ENCODE measurements at places on chromosomes 13 and 19.

GRCh38 chr13:77779552-77780272 lies 82.2 kb downstream of the SLAIN1 start:
- H3K27me3 ChIP-seq, result peaks cover 2% of the 10 kb centered on the region
- no peaks in the 10 kb centered on the region for H3K36me3 ChIP-seq
- H3K4me1 ChIP-seq, result peaks cover 2% of the 10 kb centered on the region
- no peak overlapping the region for H3K27ac ChIP-seq

DNA sequence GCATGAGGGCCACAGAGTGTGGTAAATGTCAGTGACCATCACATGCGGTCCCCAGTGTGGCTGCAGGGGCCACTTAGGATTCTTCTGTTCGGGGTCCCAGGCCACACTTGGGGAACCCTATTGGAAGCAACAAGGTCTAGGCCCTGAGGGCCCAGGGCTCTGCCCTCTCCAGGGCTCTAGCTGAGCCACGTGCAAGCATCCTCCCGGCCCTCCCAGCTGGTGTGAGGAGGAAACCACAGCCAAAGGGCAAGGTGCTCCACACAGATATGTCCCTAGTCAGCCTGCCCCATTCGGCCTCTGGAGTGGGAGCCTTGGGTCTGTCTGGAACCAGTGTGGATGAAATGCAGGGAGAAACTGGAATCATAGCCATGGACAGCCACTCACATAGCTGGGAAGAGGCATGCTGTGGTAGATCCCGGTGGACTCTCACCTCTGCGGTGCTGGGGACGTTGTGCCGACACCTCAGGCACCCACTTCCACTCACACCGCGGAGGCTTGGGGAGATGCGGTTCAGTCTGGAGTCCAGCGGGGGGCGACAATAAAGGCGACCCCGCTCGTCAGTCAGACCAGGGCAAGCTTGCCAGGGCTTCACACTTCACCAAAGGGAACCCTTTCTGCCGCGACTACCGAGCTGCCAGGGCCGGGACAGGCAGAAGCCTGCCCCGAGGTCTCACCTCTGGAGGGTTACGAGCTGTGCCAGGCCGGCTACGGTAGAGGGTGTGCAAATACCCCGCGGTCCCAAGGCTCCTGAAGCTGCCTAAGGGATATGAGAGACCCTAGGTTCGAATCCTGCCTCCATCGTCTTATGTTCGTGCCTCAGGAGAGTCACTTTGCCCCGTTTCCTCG lies 4.3 kb upstream of the ZNF497 start:
- H3K27me3 ChIP-seq, result peaks cover 4% of the 10 kb centered on the region
- H3K4me3 ChIP-seq, result no peak overlapping the region
- DNase-seq, result no peak
- no peak overlapping the region for H3K27ac ChIP-seq

DNA sequence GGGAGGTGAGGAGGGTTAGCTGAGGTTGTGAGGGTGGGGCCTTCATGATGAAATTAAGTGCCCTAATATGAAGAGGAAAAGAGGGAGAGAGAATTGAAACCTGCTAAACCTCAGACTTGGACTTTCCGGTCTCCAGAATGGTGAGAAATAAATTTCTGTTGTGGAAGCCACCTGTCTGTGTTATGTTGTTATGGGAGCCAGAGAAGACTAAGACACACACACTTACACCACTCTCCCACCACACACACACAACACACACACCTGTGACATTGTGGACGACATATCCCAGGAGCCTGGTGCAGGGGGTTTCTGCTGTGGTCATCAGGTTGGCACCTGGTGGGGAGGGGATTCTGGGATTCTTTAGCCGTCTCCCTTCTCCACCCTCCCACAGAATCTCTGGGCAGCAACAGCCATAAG lies 14.0 kb downstream of the KLK4 start:
- H3K4me3 ChIP-seq, result no peak overlapping the region
- no peak overlapping the region for H3K27ac ChIP-seq
- H3K36me3 ChIP-seq, result no peaks in the 10 kb centered on the region
- DNase-seq, result no peak
- H3K27me3 ChIP-seq, result peaks cover 12% of the 10 kb centered on the region

GRCh38 chr13:41224113-41225110 lies 30.0 kb upstream of the KBTBD7 start:
- DNase-seq, result no peak
- H3K27me3 ChIP-seq, result no peaks in the 10 kb centered on the region
- no peak overlapping the region for H3K27ac ChIP-seq
- no peak overlapping the region for H3K4me3 ChIP-seq

DNA sequence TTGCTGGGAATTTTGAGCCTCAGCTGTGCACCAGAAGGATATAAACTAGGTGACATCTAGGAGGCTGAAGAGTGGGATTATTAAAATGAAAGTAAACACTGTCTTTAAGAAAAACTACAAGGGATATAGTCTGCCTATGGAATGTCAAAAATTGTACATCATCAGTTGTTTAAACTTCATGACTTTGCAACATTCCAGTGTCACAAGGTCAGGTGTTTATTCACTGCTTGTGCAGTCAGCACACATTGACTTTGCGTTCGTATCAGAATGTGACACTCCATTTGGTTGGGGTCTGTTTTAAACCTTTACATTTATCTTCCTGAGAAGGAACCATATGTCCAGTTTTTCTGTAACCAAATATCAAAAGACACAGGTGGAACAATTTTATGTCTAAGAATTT lies 85.6 kb downstream of the KL start:
- no peak overlapping the region for H3K27ac ChIP-seq
- H3K27me3 ChIP-seq, result no peaks in the 10 kb centered on the region
- H3K4me1 ChIP-seq, result no peaks in the 10 kb centered on the region
- no peak for DNase-seq
- peaks cover 6% of the 10 kb centered on the region for H3K36me3 ChIP-seq
- H3K4me3 ChIP-seq, result no peak overlapping the region

- H3K27ac ChIP-seq, result no peak overlapping the region
- no peaks in the 10 kb centered on the region for H3K36me3 ChIP-seq
These were observed 25.7 kb downstream of the CAB39L start for GRCh38 chr13:49418206-49418605.

DNA sequence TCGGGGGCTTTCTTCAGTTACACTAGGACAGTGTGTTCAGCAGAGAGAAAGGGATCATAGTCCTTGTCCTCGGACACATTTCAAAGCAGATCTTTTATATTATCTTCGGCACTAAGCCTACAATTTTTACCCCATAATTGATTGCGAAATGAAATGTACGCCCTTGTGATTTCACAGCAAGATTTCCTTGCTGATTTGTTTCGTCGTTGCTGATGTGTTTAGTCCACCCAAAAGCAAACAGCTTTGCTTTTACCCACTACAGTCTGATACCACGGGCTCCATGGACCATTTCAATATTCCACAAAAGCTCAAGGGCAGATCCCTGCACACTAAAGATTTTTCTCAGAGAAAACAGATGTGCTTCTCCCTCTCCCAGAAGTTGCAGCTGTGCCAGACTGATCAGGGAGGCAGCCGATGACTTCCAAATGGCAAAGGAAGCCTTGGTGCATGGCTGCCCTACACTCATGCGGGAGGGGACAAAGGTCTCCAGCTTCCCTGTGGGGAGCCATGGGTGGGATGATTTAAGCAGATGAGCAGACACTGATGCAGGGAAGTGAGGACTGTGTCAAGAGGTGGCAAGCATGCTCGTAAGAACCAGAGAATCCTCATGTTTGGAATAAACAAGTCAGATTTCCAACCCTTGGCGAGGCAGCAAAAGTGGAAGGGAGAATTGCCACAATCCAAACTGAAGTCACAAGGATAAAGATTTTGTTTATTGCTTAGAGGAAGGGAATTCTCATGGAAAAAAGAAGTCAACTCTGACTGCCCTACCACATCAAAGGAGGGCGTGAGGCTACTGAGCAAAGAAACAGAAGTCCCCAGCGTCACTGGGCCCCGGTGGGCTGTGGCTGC lies 81.1 kb downstream of the STK24 start:
- peak overlapping the region; percentile 72 for H3K27ac ChIP-seq
- peak overlapping the region; percentile 63 for H3K4me3 ChIP-seq
- H3K36me3 ChIP-seq, result no peaks in the 10 kb centered on the region
- no peak for DNase-seq
- H3K4me1 ChIP-seq, result peaks cover 61% of the 10 kb centered on the region

- DNase-seq, result no peak
- no peaks in the 10 kb centered on the region for H3K27me3 ChIP-seq
- H3K36me3 ChIP-seq, result no peaks in the 10 kb centered on the region
- H3K4me3 ChIP-seq, result no peak overlapping the region
- no peak overlapping the region for H3K27ac ChIP-seq
These were observed 1060.4 kb downstream of the EFNB2 start for GRCh38 chr13:105474983-105475610.

DNA sequence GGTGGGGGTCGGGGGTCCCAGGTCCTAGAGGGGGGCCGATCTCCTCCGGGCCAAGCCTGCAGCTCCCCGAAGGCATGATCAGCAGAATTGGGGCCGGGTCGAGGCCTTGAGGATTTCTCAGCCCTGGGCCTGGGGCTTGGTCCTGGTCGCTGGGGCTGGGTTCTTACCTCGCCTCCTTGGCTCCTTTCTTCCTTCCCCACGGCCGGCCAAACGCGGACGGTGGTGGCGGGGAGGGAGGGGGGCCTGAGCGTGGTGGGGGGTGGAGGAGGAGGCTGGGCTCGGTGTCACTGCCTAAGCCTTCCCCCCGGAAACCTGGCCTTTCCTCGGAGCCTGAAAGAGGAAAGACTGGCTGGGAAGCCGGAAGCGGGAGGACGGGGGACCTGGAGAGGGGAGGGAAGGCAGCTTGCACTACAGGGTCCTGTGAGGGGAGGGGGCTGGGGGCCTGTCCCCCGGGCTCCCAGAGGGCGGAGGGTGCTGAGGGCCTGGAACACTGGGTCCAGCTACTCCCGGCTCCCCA lies at the start of gene ZNF579:
Gene ZNF579, minus strand, starts transcription at position 221 of the 517 bp plus-strand sequence. CDS start 1,209 bp downstream, outside the sequence.
- peak within 1 kb of the TSS; percentile 97 for H3K4me3 ChIP-seq
- H3K27ac ChIP-seq, result peak within 1 kb of the TSS; percentile 92
- H3K4me1 ChIP-seq, result peaks cover 4% of the 10 kb centered on the region

DNA sequence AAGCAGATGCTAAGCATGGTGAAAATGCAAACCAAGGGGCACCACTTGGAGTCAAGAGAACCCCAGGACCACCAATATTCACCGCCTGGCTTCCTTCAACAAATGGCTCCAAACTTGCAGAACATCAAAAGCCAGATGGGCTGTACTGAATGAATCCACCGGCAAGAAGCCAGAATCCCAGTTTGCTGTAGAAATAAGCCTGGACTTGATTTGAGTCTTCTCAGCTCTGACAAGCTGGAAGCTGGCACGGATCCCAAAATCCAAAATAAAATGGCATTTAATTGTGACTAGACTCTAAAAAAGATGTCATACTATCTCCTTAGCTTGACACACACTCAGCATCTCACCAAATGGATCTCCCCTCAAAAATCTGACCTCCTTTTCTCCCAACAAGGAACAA lies 11.9 kb downstream of the EFNB2 start:
- no peak for DNase-seq
- H3K27ac ChIP-seq, result no peak overlapping the region
- no peaks in the 10 kb centered on the region for H3K27me3 ChIP-seq
- H3K4me1 ChIP-seq, result peaks cover 19% of the 10 kb centered on the region
- no peaks in the 10 kb centered on the region for H3K36me3 ChIP-seq

DNA sequence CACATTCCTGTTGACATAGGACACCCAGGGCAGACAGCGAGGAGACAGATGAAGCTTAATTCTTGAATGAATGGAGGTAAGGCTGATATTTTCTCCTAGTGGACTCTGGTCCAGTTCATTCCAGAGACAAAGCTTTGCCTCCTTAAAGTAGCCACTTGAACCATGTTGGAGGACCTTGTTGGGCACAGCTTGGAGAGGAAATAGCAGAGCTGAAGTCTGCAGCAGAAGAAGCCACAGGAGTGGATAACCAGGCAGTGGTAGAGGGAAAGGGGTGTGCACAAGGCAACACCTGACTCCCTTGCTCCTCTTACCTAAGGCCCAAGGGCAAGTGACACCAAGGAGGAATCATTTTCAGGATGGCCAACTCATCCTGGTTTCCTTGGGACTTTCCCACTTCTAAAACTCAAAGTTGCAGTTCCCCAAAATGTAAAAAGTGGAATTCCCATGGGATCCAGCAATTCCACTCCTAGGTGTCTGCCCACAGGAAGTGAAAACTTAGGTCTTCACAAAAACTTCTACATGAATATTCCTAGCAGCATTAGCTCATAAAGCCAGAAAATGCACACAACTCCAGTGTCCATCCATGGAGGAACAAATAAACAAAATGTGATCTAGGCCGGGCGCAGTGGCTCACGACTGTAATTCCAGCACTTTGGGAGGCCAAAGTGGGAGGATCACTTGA lies 6.6 kb upstream of the RFX2 start:
- H3K4me3 ChIP-seq, result no peak overlapping the region
- H3K36me3 ChIP-seq, result peaks cover 4% of the 10 kb centered on the region
- peaks cover 6% of the 10 kb centered on the region for H3K27me3 ChIP-seq
- no peaks in the 10 kb centered on the region for H3K4me1 ChIP-seq
- no peak for DNase-seq
- no peak overlapping the region for H3K27ac ChIP-seq

DNA sequence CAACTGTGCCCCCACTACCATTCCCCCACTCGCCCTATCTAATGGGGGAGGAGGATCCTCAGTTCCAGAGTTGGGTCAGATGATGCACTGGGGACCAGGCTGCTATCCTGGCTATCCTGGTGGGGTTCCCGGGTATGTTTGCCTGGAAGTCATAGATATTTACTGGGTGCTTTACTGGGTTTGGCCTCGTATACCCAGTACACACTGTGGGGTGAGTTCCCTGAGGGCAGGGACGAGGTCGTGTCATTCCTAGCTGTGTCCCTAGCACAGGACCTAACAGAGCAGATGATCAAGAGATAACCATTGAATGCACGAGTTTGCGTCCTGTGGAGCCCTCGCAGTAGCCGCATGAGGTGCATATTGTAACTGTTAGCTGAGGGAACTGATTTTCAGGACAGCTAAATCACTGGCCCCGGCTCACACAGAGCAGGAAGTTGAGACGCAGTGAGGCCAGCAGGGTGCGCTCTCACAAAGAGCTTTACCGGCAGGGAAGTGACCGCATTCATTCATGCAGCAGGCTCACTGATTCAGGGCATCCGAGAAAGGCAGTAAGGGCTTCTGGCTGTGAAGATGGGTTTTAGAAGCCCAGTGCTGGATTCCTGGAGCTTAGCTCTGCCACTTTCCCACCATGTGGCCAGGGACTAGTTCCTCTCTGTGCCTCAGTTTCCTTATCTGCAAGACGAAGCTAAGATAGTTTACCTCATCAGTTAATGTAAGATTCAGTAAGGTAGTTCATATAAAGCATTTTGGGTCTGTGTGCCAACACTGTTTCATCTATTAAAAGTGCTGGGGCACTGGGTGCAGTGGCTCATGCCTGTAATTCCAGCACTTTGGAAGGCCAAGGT lies 6.0 kb downstream of the RUVBL2 start:
- H3K36me3 ChIP-seq, result no peaks in the 10 kb centered on the region
- peaks cover 11% of the 10 kb centered on the region for H3K4me1 ChIP-seq
- H3K4me3 ChIP-seq, result no peak overlapping the region
- peak overlapping the region; percentile 38 for H3K27ac ChIP-seq
- peak; percentile 87 for DNase-seq
- H3K27me3 ChIP-seq, result no peaks in the 10 kb centered on the region

GRCh38 chr13:99027260-99027659 lies 49.4 kb upstream of the DOCK9 start:
- H3K36me3 ChIP-seq, result no peaks in the 10 kb centered on the region
- H3K4me1 ChIP-seq, result no peaks in the 10 kb centered on the region
- no peak overlapping the region for H3K27ac ChIP-seq
- H3K27me3 ChIP-seq, result peaks cover 1% of the 10 kb centered on the region
- no peak overlapping the region for H3K4me3 ChIP-seq
- no peak for DNase-seq

All from glutamatergic neuron (in vitro differentiated cells).